ENCODE measurements at places on chromosomes 13 and 19. TPM values are rescaled to one million over a fixed set of nuclear protein-coding genes. Genes with fewer than 3 reads are reported as not detected.

The ICAM1 gene
- 17.3 TPM for total RNA-seq

The CAPN12 gene
- total RNA-seq: 9.0 TPM

The SPRED3 gene
- total RNA-seq: 1.6 TPM

The ACP4 gene
- not detected for total RNA-seq

The TMEM145 gene
- not detected for total RNA-seq

The OVOL3 gene
- total RNA-seq: not detected

The RXFP2 gene
- total RNA-seq: not detected

The RASIP1 gene
- total RNA-seq: 17.6 TPM

The OR7D2 gene
- not detected for total RNA-seq

The ZNF90 gene
- total RNA-seq: 1.6 TPM

The C19orf85 gene
- not detected for total RNA-seq

The KLK12 gene
- total RNA-seq: 0.23 TPM

The RDH8 gene
- not detected for total RNA-seq

The HIF3A gene
- total RNA-seq: not detected

The HSPB6 gene
- total RNA-seq: 0.15 TPM

The NTN5 gene
- not detected for total RNA-seq

The CACNG7 gene
- not detected for total RNA-seq

The ZNF575 gene
- 0.08 TPM for total RNA-seq

The ZNF418 gene
- total RNA-seq: 1.4 TPM

The RUBCNL gene
- total RNA-seq: 0.65 TPM

The JUND gene
- 108 TPM for total RNA-seq

The LMTK3 gene
- 2.8 TPM for total RNA-seq

The INSR gene
- 4.9 TPM for total RNA-seq

The PBX4 gene
- total RNA-seq: 0.86 TPM

The FBXO27 gene
- total RNA-seq: 11.3 TPM

The OR7A5 gene
- total RNA-seq: not detected

The NAPSA gene
- total RNA-seq: 0.15 TPM

The TEX101 gene
- not detected for total RNA-seq

The IFI30 gene
- 22.6 TPM for total RNA-seq

The TBXA2R gene
- 0.23 TPM for total RNA-seq

The KLK6 gene
- total RNA-seq: 0.11 TPM

The ZNF576 gene
- 13.0 TPM for total RNA-seq

The MOB3A gene
- total RNA-seq: 44.3 TPM

The LAIR1 gene
- total RNA-seq: not detected

The DLL3 gene
- total RNA-seq: 2.6 TPM

All from hair follicular keratinocyte (primary cell).